Stimulated activated CD4-positive, alpha-beta T cell treated with anti-CD3 and anti-CD28 coated beads, Interleukin-1b, Interleukin-23, amount 100 ng/mL, for 24 hours (primary cell): ENCODE measurements at places on chromosomes 1 and 21.

DNA sequence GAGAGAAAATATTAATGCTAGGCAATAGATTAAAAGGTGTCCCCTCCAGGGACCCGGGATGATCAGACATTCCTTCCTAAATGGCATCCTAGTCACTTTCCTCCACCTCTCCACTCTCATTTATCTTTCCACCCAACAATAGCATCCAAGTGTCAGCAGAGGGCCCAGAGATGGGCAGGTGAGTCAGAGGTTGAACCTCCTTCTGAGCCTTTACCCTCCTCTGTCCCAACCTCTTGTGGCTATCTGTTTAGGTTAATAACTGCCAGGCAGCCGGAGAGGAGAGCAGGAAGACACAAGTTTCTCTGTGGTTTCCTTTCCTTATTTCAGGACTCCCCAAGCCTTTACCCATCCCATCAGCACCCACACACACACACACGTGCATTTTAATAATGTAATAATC lies 4.1 kb downstream of the GJA5 start:
- no peak for DNase-seq

DNA sequence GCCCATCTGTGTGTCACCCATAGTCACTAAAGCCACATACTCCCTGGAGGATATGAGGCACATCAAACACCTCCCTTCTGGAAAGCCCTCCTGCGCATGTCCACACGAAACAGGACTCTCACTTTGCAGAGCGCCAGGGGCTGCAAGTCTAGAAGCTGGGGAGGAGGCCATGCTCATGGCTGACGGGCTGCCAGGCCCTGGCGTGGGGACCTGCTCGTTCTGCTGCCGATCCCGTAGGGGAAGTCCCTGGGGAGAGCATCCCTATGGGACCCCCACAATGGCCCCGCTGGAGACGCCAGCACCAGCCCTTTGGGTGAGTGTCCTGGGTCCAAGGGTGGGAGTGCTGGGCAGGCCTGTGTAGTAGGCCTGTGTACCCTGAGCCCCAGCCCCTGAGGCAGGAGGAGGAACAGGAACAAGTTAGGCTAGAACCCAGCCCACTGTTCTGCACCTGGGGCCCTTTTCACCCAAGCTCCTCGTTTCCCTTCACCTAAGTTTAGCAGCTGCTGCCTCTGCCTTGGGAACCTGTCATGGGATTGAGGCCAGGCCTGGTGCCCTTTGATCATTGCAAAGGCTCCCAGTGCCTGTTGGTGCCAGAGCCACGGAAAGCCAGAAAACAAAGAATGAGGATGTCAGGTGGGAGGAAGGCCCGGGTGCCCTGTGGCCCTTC lies 9.9 kb downstream of the FAM3B start:
- DNase-seq = no peak

GRCh38 chr1:180888870-180889269 lies 23.8 kb upstream of the KIAA1614 start:
- no peak for DNase-seq

GRCh38 chr1:84635429-84635828 lies 54.8 kb downstream of the SSX2IP start:
- DNase-seq = no peak

GRCh38 chr1:41345434-41346075 lies 15.7 kb upstream of the FOXO6 start:
- no peak for DNase-seq

GRCh38 chr1:153638261-153638660 lies 4.4 kb downstream of the CHTOP start:
- no peak for DNase-seq

- no peak for DNase-seq
Measured at GRCh38 chr1:10824821-10825540, 28.5 kb upstream of the CASZ1 start.

DNA sequence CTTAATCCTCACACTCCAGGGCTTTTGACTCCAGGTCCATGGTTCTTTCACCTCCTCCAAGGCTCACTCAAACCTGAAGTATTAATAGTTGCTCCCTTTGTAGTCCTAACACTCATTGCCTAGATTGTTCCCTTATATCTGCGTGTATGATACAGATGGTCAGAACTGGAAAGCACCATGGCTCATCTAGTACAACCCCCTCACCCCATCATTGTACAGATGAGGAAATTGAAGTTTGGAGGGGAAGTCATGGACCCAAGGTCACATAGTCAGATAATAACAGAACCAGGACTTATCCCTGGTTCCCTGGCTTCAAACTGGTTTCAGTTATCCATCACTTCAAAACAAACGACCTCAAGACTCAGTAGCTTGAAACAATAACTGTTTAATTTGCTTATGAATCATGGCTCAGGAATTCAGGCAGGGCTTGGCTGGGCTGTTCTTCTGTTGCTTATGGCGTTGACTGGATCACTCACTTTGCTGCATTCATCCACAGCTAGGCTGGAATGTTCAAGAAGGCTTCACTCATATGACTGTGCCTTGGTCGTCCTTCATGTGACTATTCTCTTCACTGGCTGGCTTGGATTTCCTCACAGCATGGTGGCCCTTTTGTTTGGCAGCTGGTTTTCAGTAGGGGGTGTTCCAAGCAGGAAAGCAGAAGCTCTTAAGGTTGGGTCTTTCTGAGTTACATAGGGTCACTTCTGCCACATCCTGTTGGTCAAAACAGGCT lies 5.0 kb downstream of the NOS1AP start:
- no peak for DNase-seq

DNA sequence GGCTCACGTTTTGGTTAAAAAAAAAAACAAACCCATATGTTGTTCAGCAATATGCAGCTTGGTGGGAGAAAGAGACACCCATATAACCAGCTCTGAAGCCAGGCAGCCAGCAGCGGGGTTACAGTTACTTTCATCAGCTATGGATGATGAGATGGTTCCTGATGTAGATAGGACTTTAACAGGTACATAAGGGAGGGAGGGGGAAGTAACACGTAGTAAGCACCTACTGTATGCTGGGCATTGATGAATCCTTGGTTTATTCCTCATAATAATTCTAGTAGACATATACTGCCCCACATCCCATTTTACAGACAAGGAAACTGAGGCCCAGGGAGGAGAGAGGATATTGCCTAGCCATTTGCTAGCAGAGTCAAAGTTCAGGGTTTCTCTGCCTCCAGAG lies 2.0 kb downstream of the SLC1A7 start:
- no peak for DNase-seq

DNA sequence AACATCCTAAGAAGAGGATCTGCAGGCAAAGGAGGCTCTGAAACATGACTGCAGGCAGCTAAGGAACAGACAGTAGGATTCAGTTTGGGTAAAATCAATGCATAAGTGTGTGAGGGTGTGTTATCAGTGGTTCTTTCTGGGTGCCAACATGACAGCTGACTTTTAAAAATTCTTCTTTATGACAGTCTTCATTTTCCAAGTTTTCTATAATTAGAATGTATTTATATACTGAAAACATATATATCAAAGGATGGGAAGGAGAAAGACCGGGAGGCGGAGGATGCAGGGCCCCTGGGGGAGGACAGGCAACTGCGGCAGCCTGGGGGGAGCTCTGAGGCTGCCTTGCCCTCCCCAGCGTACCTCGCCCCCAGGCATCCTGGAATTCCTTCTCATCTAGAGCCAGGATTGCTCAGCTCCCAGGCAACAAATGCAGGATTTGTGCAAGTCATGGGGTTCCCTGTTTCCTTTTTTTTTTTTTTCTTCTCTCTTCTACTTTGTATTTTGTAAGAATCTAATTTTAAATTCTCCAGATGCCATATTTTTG lies 104.8 kb downstream of the CSMD2 start:
- no peak for DNase-seq

DNA sequence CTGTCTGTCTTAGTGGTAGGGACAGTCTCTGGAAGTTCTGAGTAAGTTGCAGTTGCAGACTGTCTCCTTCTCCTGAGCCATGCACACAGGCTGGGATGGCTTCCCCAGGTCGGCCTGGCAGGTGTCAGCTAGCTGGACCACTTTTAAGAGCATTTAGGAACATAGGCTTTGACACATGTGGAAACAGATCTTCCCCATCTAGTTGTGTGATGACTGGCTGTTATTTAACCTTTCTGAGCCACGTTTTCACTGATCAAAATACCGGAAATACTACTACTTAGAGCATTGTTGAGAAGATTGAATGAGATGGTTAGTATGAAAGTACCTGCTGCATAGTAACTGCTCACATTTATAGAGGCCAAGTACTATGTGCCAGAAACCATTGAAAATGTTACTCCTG lies 6.2 kb upstream of the MAPKAPK2 start:
- no peak for DNase-seq

DNA sequence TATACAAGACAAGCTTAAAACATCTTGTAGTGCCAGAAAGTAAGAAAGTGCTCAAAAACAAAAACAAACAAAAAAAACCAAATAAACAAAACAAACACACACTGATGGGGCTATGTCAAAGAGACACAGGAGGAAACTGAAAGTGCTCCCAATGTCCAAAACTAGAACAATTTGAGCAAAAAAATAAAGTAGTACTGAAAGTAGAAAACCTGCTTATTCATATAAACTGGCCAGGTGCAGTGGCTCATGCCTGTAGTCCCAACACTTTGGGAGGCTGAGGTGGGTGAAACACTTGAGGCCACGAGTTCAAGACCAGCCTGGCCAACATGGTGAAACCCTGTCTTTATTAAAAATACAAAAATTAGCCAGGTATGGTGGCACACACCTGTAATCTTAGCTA lies 129.9 kb downstream of the GLUL start:
- no peak for DNase-seq

- DNase-seq = no peak
Measured at GRCh38 chr1:31064111-31064717, 1.3 kb downstream of the PUM1 start.

GRCh38 chr1:161440312-161440894 lies 64.9 kb upstream of the FCGR2A start:
- DNase-seq = peak; percentile 62

DNA sequence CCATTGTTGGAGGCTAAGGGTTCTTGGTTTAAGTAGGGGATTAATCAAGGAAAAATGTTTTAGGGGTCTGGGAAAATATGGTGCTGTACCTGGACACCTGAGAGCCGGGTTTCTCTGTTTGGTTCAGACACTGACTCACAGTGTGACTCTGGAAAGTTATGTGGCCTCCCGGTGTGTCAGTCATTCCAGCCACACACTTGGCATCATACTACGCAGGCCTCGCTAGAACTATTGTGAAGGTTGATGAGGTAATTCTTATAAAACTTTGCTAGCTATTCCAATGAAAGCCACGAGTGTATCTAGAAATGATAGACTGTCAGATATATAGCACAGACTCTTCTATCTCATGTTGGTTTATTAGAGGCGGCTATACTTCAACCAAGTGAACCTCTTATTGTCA lies 4.8 kb upstream of the CAMSAP2 start:
- DNase-seq = no peak

DNA sequence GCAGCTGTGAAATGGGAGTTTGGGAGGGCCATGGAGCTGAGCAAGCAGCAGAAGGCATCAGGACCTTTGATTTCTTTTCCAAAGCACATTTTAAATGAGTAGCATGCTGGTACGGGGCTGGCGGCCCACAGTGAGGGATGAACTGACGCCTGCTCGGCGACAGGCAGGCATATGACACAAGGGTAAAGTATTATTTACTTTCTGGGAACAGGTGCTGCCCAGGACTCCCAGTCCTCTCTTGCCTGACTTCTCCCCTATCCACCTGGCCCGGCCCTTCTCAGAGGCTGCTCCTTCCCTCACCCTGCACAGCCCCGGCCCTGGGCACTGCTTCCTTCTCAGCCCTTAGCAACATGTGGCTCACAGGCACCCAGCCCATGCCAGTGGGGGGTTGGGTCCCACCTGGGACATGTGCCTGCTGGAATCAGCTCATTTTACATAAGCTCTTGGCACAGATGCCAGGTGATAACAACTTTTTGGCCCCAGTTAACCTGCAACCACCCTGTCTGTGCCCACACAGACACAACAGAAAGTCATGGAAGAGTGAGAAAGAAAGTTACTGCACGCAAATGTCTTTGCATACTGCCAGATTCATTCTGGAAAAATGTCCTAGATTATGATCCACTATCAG lies 112.3 kb upstream of the GADD45A start:
- no peak for DNase-seq

DNA sequence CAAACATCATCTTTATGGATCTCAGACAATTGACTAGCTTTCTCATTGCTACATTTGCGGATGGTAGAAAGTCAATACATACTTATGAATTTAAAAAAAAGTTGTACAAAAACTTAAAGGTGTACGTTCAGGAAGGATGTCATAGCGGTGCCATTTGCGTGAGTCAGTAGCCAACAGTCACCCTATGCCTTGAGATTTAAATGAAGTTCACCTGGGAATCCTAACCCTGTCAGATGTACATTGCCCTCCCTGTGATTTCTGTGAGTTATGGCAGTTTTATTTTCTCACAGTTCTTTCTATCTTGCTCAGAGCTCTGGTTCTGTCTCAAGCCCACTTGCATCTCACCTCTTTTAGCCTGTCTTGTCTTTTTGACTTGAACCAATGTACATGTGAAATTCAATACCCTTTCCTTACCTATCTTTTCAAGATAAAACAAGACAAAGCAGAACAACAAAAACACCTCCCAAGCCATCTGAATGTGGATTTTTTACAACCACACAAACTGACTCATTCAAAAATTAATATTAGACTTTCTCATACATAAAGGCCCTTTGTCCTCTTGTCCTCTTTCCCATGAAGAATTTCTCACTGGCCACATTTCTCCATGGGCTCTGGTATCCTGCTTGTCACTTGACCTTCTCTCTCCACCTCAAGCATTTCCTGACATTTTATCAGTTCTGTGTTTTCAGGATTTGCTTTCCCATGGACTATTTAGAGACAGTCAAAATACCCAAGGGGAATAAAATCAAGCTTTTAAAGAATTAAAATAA lies 25.3 kb upstream of the ZNF697 start:
- no peak for DNase-seq

- DNase-seq = no peak
Measured at GRCh38 chr1:4126731-4127591, 226.9 kb upstream of the C1orf174 start.

- no peak for DNase-seq
Measured at GRCh38 chr1:162169031-162169790, 99.7 kb downstream of the NOS1AP start.

- no peak for DNase-seq
Measured at GRCh38 chr1:159927849-159928431, 2.6 kb upstream of the TAGLN2 start.

DNA sequence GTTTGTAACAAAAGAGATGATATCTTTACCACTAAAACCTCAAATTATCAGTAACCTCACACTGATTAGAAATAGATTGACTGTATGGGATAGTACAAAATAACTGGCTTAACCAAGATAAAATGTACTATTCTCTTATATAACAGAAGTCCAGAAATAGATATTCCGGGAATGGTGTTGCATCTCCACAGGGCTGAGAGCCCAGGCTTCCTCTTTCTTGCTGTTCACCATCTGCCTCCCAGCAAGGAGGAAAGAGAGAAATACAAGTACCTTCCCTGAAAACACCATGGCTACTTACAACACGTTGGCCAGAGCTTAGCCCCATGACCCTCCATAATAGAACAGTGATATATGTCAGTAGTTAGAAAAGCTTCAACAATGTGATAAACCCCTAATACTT lies 47.0 kb upstream of the KCNK1 start:
- no peak for DNase-seq

GRCh38 chr1:29112705-29113412 lies 10.8 kb downstream of the TMEM200B start:
- no peak for DNase-seq

GRCh38 chr21:42695697-42696380 lies 42.4 kb downstream of the PDE9A start:
- no peak for DNase-seq

GRCh38 chr1:112638110-112638428 lies 18.4 kb downstream of the CAPZA1 start:
- DNase-seq = no peak
